ENCODE measurements at places on chromosomes 13 and 19.

- no peak for DNase-seq
Observed at GRCh38 chr13:92177966-92178365, 779.5 kb downstream of the GPC5 start.

DNA sequence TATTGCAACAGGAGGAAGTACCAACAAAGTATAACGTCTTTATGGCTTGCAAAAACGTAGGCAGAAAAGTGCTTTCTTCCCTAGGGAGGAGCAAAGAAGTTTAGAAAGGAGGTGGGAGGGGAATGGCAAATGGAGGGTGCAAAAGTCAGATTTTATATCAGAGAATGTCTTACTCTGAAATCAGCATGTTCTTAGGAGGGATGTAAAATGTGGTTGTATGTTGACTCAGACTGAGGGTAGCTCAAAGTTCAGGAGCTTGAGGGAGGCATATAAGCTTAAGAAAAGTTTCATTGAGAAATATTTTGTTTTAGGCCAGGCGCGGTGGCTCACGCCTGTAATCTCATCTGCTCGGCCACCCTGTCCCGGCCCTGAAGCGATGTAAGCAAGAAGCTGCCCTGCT, 1.7 kb downstream of the ZNF90 start:
- no peak for DNase-seq

GRCh38 chr19:5338656-5339197, 1.9 kb downstream of the PTPRS start:
- DNase-seq: no peak

- no peak for DNase-seq
Observed at GRCh38 chr19:9757544-9758501, 10.7 kb downstream of the ZNF846 start.
